ENCODE measurements at places on chromosomes 5 and 9.

DNA sequence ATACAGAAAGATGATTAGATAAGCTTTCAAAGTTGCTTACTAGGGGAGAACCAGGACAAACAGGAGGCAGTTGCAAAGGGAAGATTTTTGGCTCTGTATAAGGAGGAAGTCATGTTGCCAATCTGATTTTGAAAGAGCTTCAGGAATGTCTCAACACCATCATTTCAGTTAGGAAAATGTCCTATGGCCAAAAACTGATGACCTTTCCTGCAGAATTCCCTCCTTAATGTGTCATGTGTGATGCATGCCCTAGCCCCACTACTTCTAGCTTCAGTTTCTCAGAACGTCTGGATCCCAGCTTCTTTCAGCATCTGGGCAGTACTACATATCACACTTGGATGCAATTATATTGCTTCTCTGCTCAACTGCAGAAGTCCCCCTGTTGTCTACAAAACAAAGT lies 211.5 kb upstream of the NREP start:
- DNase-seq: no peak

DNA sequence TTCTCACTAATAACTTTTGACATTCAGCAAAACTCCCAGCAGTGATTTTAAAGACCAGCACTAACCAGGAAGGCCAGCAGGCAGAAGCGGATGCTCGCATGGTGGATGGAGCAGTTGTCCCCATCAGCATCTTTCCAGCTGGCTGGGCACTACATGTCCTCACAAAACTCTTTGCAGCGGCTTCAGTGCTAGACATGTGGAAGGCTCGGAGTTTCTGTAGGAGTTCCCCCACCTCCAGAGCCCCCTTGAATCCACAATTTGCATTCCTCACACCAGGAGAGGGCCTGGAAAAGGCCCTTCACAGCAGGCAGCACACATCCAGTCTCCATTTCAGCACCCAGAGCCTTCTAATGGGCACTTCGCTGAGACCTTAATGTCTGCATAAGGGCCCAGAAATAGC lies 85.6 kb downstream of the APTX start:
- DNase-seq: no peak

- no peak for DNase-seq
Observed at GRCh38 chr9:17810728-17811571, 232.1 kb downstream of the SH3GL2 start.

DNA sequence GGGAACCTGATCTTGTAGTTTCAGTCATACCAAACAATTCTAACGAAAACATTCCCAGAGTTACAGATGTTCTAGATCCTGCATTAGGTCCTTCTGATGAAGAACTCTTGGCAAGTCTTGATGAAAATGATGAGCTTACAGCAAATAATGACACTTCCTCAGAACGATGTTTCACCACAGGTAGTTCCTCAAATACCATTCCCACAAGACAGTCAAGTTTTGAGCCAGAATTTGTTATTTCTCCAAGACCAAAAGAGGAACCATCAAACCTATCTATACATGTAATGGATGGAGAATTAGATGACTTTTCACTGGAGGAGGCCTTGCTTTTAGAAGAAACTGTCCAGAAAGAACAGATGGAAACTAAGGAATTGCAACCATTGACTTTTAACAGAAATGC lies 21.0 kb downstream of the RMI1 start:
- DNase-seq: no peak

GRCh38 chr5:17452936-17453335 lies 45.1 kb upstream of the TAF11L2 start:
- DNase-seq: no peak

- DNase-seq: peak; percentile 95
Observed at GRCh38 chr9:133478851-133479711, at the start of gene SLC2A6. Gene SLC2A6 (minus strand): TSS chr9:133479099. CDS start chr9:133479059, 40 bp downstream.

- DNase-seq: peak; percentile 69
Observed at GRCh38 chr9:74777136-74777879, 110.4 kb downstream of the TRPM6 start.

DNA sequence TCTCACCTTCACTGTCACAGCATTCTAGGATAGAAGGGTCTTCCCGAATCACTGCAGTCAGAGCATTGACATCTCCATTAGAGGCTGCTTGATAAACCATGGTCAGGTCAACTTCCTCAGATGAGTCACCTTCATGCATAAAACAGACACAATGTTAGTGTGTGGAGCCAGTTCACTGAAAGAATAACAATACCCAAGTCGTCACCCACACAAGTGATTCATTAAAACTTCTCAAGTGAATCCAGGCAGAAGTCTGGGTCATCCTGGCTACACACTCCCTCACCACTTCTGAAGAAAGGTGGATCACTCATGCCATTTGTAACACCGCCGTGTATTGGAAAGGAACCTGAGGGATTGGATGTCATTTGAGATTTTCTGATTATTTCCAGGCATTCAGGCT lies 49.6 kb downstream of the ANKRD55 start:
- no peak for DNase-seq

DNA sequence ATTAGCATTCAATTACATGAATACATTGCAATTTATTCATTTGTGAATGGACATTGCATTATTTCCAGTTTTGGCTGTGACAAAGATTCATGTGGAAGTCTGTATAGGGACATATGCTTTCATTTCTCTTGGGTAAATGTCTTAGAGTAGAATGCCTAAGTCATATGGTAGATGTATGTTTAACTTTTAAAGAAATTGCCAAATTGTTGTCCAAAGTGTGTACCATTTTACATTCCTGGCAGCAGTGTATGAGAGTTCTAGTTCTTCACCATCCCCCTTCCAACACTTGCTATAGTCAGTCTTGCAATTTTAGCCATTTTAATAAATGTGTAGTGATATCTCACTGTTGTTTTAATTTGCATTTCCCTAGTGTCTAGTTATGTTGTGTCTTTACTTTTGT lies 122.2 kb downstream of the TMC1 start:
- no peak for DNase-seq

GRCh38 chr9:112852741-112853504 lies 37.8 kb downstream of the SLC46A2 start:
- no peak for DNase-seq

DNA sequence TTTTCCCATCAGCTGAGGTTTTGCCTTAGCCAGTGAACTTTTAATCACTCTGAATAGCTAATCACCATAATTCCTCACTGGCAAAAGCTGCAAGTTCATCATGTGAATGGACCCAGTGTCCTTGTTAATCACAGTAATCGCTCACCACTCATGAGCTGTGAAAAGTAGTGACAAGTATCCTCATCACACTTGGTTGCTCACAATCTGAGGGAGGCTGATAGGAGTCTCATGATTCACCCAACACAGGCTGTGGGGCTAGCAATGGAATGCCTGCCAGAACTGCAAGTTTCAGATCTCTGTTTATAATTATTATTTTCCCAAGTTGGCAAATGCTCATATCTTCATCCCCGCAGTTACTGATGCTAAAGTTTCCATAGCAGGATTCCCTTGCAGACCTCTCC lies 467.2 kb downstream of the KIF4B start:
- no peak for DNase-seq

GRCh38 chr9:1125741-1126140 lies 75.6 kb downstream of the DMRT2 start:
- DNase-seq: no peak

GRCh38 chr9:34218446-34218845 lies 39.6 kb downstream of the UBAP1 start:
- no peak for DNase-seq

GRCh38 chr5:107868650-107869409 lies 198.1 kb upstream of the EFNA5 start:
- DNase-seq: peak; percentile 57

DNA sequence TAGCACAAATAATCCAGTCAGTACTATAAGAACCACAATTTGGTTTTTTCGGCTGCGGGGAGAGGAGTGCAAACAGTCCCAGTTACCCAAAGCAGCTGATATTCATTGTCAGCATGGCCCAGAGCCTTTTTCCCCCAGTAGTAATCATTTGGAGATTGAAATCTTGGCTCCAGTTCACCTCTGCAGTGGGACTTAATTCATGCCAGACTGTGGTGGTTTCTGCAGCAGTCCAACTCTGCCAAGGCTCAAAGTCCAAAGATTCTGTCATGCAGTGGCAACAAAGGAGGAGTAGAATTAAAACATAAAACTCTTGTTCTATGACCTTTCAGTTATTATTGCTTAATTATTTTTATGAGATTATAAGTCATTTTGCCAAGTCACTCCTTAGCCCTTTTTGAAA lies 25.0 kb upstream of the TRIM36 start:
- DNase-seq: no peak

- no peak for DNase-seq
Observed at GRCh38 chr5:56829137-56829908, 14.0 kb downstream of the MAP3K1 start.

GRCh38 chr9:104386425-104387069 lies 117.5 kb upstream of the OR13F1 start:
- no peak for DNase-seq

DNA sequence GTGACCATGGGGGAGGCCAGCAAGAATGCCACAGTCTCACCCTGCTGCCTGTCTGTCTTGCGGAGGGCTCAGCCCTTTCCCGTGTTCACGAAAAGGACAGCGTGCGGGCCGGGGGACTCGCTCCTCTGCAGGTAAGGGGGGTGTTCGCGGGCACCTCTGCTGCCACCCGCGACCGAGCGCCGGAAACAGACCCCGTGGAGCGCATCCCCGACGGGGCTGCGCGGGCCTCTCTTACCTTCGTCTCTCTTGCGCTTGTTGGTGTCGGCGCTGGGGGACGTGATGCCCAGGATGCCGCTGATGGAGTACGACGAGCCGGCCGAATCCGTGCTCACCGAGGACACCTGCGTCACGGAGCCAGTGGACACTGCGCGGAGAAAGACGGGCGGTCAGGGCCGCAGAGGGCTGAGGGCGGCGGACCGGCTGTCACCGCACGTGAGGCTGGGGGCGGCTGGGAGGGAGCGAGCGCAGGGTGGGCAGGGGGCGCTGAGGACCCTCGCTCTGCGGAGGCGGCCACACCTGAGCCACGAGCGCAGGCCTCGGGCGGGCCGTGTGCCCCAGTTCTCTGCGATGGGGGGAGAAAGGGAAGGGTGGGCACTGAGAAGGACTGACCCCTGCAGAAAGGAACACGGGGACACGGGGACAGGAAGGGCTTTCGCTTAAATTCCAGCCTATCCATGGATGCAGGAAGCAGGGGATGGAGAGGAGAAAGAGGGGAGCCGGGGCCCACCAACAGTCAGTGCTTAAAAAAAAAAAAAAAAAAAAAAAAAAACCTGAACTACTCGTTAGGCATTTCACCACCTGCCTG lies 31.5 kb downstream of the PAX5 start:
- peak; percentile 57 for DNase-seq

GRCh38 chr9:101586651-101587050 lies 8.1 kb downstream of the PPP3R2 start:
- no peak for DNase-seq

- no peak for DNase-seq
Observed at GRCh38 chr9:21322911-21323461, 12.2 kb downstream of the KLHL9 start.

- DNase-seq: no peak
Observed at GRCh38 chr5:92353107-92354030, 970.3 kb upstream of the ARRDC3 start.

All from islet precursor cell (in vitro differentiated cells).